ENCODE measurements at places on chromosomes 5 and 9. TPM values are rescaled to one million over a fixed set of nuclear protein-coding genes. Genes with fewer than 3 reads are reported as not detected.
A peak's percentile ranks its signal among the peaks of the same experiment; 100 is the strongest.

Gene TPPP
- 2.4 TPM for total RNA-seq

DNA sequence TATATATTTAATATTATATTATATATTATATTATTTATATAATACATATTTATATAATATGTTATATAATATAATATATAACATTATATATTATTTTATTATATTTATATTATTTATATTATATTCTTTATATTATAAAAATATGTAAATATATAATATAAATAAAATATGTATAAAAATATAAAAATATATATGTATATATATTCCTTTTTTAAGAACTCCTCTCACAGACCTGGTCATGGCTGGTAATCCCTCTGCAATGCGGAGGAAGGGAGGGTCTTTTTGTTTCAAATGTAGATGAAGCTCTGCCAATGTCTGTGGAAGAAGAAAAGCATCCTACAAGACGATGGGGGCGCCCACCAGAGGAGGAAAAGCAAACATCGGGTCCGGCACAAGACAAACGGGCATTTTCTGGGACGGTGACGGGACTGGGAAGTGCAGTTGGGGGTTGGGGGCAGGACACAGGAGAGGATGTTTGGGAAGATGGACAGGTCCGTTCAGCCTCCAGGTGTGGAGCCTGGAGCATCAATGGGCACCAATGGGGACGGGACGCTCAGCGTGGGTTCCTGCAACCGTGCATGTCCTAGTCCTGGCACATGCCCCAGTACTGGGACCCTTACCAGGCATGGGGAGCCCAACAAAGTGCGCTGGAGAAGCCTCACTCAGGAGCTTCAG is 194.0 kb downstream of the IRX1 start:
- no peaks in the 10 kb centered on the region for H3K4me1 ChIP-seq
- H3K27me3 ChIP-seq: no peaks in the 10 kb centered on the region
- H3K27ac ChIP-seq: no peak overlapping the region
- H3K4me3 ChIP-seq: no peak overlapping the region
- no peak for DNase-seq

Gene COL5A1
- total RNA-seq: 205 TPM

Gene SLC12A2
- 61.3 TPM for total RNA-seq

DNA sequence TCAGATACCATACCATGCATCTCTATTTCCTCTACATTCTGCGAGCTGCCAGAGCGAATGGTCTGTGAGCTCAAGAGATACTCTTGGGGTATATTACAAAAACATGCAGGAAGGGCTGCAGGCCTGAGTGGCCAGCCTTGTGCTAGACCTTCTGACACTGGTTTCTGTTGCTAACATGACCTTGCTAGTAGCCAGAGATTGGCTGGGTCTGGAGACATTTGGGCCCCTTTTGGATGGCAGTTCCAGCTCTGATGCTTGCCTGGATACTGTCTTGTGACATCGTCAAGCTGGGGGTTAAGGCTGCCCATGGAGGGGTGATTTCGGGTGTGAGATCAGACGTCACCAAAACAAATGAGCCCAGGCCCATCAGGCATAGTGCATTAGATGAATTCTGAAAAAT is 56.1 kb upstream of the FSTL4 start:
- no peaks in the 10 kb centered on the region for H3K36me3 ChIP-seq
- H3K27ac ChIP-seq: no peak overlapping the region
- H3K27me3 ChIP-seq: no peaks in the 10 kb centered on the region

DNA sequence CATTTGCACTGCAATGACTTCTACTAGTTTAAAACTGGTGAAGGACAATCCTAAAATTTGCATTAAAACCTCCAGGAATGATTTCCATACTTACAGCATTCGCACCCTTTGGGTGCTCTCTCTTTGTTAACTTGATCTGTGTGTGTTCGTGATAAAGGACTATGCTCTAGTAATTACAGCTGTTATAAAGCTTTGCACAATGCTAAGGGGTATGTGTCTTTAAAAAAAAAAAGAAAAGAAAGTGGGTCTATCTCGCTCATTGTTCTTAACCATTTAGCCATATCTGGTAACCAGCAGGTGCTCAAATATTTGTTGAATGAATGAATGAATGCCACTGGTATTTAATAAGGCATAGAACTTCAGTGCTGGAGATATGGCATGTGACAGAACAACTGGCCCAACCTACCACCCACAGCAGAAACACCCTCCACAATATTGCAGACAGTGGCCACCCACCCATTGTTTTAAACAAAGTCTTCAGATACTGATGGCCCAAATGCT is 8.7 kb downstream of the TRIM36 start:
- H3K4me3 ChIP-seq: no peak overlapping the region
- H3K27ac ChIP-seq: no peak overlapping the region
- peaks cover 15% of the 10 kb centered on the region for H3K27me3 ChIP-seq
- no peaks in the 10 kb centered on the region for H3K4me1 ChIP-seq
- DNase-seq: no peak

DNA sequence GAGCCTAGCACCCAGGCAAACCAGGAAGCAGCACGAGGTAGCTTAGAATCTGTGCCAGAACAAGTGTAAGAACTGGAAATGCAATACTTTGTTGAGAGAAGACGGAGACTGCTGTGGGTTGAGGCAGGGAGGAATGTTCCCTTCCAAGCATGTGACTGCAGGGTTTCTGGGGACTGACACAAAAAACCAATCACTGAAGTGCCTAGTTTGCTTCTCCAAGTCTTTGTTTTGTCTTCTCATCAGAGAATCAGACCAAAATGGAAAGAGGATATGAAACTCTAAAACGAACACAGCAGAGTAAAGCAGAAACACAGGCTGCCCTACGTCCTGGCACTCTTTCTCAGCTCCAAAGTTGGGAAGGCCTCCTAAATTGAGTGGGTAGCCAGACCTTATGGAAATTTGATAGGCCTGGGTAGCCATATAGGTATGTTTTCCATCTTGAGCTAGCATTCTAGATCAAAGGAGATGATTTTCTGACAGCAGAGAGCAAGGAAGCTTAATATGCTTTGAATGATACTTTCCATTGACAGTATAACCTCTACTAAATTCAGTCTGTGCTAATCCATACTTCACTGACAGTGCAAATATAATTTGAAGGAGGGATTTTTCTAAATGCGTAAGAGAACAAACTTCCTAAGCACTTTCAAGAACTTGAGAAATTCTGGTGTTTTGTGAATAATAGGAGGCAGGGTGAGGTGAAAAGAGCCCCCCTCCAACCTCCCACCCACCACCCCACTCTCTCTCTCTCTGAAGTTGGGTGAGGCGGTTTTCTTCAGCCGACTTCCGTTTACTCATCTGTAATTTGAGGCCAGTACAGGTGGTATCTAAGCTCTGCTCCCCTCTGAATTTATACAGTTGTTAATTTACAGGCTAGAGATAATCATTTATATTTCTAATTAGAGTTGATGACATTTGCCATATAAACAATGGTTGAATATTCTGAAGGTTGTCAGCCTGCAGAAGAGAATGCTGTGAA is 5.5 kb downstream of the ADRB2 start:
- DNase-seq: no peak
- peaks cover 1% of the 10 kb centered on the region for H3K4me1 ChIP-seq
- H3K27ac ChIP-seq: peak overlapping the region; percentile 43
- peak overlapping the region; percentile 54 for H3K4me3 ChIP-seq

GRCh38 chr9:35688558-35689541 is 875 bp downstream of the TPM2 start:
- H3K4me1 ChIP-seq: peaks cover 74% of the 10 kb centered on the region
- peak overlapping the region; percentile 94 for H3K27ac ChIP-seq
- DNase-seq: no peak
- peaks cover 44% of the 10 kb centered on the region for H3K36me3 ChIP-seq

DNA sequence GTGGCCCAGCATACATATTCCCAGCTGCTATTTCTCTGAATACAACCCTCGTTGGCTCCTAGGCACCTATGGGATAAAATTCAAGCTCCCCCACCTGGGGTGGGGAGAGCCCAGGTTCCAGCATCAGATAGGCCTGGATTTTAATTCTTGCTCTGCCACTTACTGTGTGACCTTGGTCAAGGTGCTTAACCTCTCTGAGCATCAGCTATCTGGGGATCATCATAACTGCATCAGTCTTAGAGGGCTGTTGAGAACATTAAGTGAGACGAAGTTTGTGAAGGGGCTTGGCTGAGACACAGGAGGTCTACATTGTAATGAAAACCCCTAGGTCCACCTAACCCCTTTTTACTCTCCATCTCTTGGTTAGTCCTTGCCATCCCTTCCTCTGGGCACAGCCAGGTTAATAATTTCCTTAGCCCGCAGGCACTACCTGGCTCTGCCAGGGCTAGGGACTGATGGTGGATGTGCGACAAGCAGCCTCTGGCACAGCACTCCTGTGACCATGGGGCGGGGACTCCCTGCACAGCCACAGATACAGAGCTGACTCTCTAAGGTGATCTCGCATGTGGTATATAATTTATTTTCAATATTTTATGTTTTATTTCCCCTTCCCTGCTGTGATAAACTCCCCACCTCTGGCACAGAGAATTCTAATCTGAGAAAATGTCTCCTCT is 68.7 kb downstream of the CRB2 start:
- H3K36me3 ChIP-seq: peaks cover 69% of the 10 kb centered on the region
- no peaks in the 10 kb centered on the region for H3K27me3 ChIP-seq

Gene BRD3
- 22.6 TPM for total RNA-seq
